ENCODE measurements at places on chromosomes 1 and 21.

DNA sequence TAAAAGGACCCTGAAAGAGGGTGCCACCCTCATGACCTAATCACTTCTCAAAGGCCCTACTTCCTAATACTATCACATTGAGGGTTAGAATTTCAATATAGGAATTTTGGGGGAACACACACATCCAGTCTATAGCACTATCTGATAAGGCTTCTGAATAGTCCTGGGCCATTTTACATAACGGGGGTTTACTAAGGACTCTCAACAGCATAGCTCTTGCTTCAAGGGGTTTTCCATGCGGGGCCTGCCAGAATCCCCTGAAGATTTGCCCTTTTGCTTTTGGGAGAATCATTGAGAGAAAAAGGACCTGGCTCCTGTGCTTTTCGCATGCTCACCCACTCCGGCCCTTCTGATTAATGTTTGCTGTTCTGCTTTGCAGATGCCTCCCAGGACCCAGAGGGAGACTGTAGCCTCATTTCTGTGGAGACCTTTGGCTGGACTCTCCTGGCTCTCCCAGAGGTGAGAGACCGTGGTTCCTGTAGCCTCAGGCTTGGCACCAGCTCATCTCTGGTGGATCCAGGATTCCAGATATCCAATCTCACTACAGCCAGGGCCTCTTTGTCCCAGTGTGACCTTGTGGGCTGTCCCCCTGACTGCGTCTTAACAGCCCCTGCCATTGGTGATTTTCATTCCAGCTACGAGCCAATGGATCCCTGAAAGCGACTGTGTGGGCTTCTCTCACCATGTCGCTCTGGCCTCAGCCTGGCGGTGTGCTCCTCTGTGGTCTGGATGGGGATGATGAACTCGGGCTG, 72.6 kb downstream of the DDR2 start:
- DNase-seq, result no peak

DNA sequence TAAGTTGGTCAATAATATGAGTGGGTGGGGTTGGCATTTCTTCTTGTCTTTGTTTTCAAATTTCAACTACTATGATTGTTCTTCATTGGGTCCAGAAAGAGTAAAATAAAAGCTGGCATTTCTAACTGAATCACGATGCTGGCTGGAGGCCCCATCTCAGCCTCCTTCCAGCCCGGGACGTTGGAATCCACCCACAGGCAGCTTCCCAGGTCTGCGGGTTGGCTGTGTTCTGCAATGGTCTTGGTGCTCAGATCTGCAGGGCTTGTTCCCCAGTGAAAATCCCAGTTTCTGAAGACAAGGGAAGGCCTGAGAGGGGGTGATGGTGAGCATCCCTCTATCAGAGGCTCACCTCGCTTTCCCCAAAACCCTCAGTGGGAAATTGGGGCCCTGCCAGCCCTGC, 54.7 kb upstream of the ARHGEF16 start:
- no peak for DNase-seq

- no peak for DNase-seq
These were observed 11.4 kb upstream of the MRPS6 start for GRCh38 chr21:34061983-34062382.

GRCh38 chr1:181016563-181016962, 6.1 kb downstream of the STX6 start:
- DNase-seq, result no peak

DNA sequence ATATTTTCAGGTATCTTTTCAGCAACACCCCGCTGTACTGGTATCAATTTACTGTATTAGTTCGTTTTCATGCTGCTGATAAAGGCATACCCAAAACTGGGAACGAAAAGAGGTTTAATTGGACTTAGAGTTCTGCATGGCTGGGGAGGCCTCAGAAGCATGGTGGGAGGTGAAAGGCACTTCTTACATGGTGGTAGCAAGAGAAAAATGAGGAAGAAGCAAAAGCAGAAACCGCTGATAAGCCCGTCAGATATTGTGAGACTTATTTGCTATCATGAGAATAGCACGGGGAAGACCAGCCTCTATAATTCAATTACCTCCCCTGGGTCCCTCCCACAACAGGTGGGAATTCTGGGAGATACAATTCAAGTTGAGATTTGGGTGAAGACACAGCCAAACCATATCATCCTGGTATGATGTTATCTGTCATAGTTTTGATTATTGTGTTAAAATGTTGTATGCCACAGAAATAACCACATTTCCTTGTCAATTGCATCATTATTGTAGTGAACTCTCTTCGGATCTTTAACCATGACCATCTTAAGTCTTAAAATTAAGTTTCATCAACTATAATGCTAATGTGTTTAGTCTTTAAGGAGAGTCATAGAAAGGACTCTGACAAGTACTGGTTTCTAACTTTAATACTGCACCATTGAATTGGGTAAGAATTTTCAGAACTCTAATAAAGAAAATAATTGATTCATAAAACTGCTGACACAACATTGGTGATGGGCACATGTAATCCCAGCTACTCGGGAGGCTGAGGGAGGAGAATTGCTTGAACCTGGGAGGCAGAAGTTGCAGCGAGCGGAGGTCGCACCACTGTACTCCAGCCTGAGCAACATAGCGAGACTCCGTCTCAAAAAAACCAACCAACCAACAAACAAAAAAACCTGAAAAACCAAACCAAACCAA, 58.2 kb downstream of the TBX19 start:
- DNase-seq, result no peak

DNA sequence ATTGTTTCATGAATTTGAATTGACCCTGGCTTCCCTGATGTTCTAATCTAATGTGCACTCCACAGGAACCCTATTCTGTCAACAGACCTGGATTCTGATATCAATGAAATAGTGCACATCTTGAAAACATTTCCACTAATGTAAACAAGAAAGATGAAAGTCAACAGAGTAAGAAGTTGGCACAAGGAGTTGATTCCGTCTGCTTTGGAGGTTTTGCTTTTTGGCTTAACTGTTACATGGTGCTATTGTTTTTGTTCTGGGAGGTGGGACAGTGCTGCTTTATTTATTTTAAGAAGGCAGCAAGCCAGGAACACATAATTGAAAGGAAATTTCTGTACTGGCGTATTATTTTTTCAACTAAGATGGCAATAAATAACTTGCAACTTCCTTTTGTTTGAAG, 73.3 kb downstream of the LEPR start:
- no peak for DNase-seq

DNA sequence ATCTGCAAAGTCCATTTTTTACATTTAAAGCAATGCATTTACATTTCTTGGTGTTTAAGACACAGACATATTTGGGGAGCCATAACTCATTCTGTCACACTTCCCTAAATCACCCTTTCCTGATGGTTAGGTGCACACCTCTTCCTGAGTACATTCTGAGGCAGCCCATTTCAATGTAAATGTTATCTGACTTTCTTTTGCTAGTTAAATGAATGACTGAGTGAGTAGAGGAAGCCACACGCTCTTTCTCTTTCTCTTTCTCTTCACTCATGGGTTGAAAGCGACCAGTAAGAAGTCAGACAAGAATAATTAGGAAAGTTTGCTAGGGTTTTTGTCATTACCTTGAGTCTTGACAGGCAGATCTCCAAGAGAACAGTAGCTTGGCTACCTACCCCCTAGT, 143.1 kb downstream of the S1PR1 start:
- no peak for DNase-seq

DNA sequence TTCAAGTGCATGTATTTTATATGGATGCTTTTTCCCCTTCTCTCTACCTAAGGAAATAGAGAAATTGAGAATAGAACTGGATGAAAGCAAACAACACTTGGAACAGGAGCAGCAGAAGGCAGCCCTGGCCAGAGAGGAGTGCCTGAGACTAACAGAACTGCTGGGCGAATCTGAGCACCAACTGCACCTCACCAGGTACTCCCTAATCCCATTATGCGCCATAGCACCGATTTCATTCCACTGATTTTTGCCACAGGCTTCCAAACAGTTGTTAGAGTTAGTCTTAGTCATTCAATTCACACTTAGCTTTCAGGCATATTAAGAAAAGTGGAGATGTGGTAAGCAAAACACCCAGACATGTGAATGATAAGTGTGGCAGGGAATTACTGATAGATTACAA, 122.8 kb downstream of the SDCCAG8 start:
- DNase-seq, result no peak

GRCh38 chr1:16017461-16018303, at the start of gene HSPB7:
Gene HSPB7, minus strand, starts transcription at chr1:16018043. Its CDS starts 80 bp downstream, at chr1:16017963.
- no peak for DNase-seq

DNA sequence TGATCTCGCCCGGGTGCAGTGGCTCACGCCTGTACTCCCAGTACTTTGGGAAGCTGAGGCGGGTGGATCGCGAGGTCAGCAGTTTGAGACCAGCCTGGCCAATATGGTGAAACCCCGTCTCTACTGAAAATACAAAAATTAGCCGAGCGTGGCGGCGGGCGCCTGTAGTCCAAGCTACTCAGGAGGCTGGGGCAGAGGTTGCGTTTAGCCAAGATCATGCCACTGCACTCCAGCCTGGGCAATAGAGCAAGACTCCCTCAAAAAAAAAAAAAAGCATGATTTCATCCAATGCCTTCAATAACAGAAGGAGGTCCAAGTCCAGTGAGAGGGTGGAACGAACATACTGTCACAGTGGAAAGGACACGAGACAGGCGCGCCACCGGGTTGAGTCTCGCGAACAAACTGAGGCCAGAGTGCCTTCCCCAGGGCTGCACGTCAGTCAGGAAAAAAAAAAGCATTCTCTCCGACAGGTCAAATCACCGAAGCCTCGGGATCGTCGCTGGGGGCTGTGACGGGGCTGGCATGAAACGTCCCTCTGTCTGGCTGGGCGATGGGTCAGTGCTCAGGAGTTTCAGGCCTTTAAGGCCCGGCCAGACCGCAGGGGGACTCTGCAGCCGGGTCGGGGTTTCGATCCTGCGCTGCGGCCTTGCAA, 8.4 kb upstream of the CROCC start:
- no peak for DNase-seq

DNA sequence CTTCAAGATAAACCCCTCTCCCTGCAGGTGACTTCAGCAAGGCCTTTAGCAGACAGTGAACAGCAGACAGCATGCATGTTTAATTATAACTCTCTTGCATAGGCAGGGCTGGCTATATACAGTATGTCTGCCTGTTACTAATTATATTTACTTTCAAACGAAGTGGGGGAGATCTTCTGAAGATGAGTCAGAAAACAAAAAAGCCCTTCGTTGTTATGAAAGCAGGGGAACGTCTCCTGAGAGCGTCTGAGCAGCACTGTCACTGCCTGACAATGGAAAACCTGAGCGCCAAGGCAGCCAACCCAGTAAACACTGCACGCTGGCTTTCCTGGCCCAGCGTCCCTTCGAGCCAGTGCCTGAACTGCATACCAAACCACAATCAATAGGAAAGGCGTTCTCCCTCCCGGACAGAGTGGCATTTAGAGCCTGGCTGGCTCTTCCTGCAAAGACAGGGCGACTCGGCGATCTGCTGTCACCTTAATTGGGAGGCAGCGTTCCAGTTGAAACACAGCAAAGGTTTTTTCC, 54.1 kb downstream of the TOMM20 start:
- DNase-seq, result no peak

DNA sequence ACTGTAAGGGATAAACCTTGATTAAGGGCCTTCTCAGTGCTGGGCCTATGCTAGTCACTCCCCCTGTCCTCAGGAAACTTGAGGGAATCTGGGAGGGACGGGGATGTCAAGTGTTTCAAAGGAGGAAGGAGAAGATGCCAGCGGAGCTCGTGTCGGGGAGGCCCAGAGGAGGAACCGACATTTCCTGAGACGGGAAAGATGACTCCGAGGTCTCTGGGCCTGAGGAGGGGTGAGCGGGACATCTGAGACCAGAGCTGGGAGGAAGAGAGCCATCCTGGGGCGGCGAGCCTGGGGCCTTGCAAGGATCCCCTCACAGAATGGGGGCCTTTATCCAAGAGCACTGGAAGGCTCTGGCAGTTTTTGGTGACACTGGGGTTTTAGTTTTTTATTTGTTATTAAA, 10.4 kb downstream of the SLC66A1 start:
- no peak for DNase-seq

- no peak for DNase-seq
These were observed 20.1 kb downstream of the HSD3B2 start for GRCh38 chr1:119435052-119435451.

DNA sequence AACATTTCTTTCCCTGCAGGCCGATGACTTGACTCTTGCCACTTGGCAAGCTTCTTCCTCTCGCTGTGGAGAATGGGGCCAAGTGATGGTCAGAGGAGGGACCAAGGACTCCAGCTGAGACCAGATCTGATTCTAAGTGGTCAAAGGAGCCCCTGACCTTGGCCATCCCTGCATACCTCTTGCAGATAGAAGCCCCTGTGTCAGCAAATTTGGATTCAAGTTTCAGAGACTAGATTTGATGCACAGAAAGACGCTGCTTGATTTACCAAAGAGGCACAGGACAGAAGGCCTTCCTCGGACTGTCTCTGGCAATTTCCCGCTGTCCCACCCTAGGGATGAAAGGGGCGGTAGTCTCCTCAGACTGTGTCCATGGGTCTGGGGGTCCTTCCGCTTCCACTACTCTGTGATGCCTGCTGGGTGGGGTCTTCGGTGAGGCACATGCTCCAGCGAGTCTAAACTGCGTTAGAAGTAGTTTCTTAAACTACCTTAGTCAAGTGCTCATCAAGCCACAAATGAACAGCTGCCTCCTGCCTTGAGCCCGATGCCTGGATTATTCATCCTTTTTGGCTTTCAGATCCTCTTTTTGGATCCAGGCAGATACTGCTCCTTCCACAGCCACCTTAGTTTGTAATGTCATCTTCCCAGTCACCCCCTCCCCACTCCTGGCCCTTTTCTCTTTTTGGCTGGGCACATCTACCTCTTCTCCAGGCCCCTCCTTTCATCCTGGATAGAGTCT, 31.8 kb upstream of the RBM15 start:
- no peak for DNase-seq

DNA sequence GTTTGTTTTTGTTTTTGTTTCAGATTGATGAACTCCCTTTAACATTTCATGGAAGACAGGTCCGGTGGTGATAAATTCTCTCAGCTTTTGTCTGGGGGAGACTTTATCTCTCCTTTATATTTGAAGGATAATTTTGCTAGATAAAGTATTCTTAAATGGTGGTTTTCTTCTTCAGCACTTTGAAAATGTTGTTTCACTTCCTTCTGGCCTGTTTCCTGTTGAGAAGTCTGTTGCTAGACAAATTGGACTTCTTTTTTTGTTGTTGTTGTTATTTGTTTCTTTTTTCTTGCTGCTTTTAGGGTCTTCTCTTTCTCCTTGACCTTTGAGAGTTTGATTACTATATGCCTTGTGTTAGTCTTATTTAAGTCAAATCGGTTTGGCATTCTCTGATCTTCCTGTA, 50.8 kb downstream of the CRP start:
- no peak for DNase-seq

- no peak for DNase-seq
These were observed 76.7 kb downstream of the SIPA1L2 start for GRCh38 chr1:232553050-232553754.

GRCh38 chr21:44727321-44727720, 15.9 kb upstream of the TSPEAR start:
- DNase-seq, result no peak

Measured in COLO829 (cell line).